Activated CD4-positive, CD25-positive, alpha-beta regulatory T cell (primary cell): ENCODE measurements at places on chromosomes 2 and 18.

DNA sequence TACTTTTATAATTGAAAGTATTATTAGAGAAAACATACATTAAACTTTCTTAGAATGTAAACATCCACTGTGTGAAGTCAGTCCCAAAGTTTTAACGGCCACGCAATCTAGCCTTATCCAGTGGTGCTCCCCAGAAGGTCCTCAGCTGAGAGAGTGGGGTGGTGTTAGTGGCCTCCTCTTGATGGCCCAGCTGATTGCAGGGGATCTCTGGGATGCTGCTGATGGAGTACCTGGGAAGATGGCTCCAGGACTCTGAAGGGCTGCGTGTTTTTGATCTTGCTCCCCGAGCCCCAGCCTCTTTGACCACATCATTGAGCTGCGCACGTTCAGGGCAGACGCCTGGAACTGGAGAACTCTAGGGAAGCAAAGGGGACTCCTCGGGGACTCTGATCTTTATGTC, 181.4 kb downstream of the FAM210A start:
- DNase-seq, result no peak

DNA sequence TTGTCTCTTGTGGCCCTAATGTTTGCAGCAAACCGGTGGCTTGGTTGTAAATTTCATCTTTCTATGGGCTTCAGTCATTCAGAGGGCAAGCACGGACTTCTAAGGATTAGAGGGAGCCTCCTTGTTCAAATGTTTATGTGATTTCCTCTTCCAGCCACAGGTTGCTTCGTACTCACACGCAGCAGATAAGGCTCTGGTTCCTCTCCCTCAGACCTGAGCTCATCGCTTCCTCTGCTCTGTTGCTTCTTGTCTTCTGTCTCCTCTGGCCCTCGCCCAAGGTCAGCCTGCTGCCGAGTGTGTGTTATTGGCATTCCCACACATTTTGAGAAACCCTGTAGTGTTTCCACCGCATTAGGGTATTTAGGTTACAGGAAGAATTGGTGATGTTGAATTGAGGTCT, 44.0 kb downstream of the MYL12B start:
- DNase-seq, result no peak

DNA sequence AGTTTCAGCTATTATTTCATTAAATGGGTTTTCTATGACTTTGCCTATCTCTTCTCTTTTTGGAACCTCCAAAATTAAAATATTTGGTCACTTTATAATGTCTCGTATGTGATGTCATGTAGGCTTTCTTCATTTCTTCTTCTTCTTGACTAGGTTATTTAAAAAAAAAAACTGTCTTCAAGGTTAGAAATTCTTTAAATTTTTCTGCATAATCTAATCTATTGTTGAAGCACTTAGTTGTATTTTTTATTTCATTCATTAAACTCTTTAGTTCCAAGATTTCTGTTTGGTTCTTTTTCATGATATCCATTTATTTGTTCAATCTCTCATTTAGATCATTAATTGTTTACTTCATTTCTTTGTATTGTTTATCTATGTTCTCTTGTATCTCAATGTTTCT, 43.8 kb upstream of the ROCK1 start:
- no peak for DNase-seq

GRCh38 chr2:146260551-146260950, 1584.3 kb upstream of the ACVR2A start:
- DNase-seq, result no peak

DNA sequence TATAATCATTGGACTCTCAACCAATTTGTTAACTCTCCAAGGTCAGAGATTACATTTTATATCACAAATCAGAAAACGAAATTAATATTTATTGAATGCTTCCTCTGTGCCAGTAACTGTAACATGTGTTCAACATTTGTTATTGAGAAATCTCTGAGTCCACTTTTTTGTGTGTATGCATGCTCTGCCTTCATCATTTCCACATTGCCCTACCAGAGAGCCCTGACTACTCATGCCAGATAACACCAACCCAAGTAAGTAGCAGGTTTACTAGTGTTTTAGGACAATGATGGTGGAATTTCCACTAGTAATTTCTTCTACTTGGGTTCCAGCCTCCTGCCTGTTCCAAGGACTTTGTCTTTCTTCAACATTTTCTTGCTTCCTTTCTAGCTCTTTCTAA, 14.2 kb upstream of the FAP start:
- no peak for DNase-seq

DNA sequence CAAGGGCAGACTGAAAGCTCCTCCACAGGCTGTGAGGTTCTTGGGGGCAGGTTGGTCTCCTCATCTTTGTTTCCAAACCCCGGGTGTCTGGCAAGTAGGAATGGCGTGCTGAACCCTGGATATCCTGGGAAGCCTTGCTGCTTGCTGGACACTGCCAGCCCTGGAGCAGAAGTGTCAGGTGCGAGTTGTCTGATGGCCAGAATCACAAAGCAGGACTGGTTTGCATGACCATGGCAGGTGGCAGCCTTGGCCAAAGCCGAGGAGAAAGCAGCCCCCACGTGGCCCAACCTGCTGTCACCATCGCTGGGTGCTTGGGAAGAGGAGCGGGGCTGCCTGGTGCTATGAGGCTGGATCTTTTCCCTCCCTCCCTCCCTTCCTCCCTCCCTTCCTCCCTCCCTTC, 309.5 kb upstream of the HS6ST1 start:
- DNase-seq, result no peak

DNA sequence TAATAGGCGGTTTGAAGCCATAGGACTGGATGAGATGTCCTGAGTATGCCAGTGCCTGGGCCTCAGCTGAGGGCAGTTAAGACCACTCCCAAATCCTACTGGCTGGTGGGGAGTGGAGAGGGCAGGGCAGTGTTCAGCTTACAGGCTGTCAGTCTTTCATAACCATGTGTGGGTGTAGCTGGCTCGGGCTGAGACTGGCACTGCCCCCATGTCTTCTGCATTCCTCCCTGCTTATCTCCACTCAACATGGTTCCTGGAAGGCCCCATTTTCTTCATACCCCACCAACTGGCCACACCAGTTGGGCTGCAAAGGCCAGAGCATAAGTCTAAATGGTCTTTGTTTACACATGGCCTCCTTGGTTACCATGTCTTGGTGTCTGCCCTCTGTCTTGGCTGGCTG, 17.2 kb upstream of the IL37 start:
- no peak for DNase-seq

DNA sequence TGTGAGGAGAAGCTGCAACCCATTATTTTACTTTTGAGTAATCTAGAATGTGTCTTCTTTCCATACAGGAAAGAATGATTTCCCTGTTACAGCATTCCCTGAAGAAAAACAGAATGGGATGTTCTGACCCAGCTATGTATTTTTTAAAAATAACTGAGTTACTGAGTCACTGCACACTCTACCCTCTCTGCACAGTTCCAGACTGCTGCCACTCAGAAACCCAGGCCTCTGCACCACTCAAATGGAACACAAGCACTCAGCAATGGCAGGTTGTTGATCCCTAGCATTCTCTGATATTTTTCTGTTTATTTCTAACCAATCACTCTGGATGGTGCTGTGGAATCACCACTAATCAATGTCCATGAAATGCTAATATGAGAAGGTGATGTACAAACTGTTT, 1300.0 kb upstream of the FAM98A start:
- DNase-seq, result no peak

- DNase-seq, result no peak
Observed at GRCh38 chr2:240191001-240191400, 50.5 kb upstream of the OTOS start.

DNA sequence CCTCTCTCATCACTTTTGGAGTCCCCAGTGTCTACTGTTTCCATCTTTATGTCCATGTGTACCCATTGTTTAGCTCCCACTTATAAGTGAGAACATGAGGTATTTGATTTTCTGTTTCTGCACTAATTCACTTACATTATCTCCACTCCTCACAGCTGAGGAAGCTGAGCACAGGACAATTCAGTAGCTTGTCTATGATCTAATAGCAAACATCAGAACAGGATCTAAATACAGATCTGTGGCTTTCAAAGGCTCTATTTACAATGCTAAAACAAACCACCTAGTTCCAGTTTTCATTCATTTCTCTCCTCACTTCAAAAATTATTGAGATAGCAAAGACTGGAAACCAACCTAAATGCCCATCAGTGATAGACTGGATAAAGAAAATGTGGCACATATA, 52.0 kb upstream of the DDX18 start:
- DNase-seq, result no peak

GRCh38 chr18:48613589-48614404, 75.0 kb downstream of the CTIF start:
- no peak for DNase-seq

DNA sequence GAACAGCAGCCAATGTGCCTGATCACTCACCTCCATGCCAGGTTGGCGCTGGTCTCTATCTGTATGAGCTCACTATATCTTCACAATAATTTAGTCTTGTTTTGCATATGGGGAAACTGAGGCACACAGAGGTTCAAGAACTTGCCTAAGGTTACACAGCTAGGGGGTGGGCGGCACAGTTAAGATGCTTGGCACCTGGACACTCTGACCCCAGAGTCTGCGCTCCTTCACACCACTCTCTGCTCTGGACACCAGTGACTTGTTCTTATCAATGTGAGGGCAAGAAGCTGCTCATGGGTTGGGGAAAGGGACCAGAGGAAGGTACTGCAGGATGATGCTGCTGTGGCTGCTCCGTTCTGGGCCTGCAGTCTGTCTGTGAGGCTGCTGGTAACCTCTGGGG, 27.1 kb downstream of the FBLN7 start:
- no peak for DNase-seq

- DNase-seq, result no peak
Observed at GRCh38 chr2:30686000-30686399, 121.2 kb downstream of the CAPN13 start.

DNA sequence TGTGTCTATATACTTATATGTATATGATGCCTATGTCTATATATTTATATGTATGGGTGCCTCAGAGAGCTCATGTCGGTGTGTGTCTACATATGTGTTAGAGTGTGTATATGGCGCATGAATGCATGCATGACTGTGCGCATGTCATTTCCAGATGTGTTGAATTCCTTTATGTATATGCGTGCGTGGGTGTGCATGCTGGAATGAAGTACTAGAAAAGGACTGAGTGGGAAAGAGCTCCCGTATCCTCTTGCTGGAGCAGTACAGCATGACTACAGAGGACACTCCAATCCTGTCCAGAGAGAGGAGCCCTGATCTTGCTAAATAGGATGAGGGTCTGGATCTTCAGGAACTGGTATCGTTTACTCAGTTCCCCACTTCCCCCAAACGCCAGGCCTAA, 56.8 kb upstream of the LRPPRC start:
- DNase-seq, result no peak

GRCh38 chr18:24068945-24069693, 54.6 kb downstream of the TTC39C start:
- no peak for DNase-seq

- DNase-seq, result peak; percentile 53
Observed at GRCh38 chr2:109510136-109511028, 103.4 kb downstream of the SEPTIN10 start.

GRCh38 chr2:212547716-212548454, 9.3 kb upstream of the ERBB4 start:
- no peak for DNase-seq

DNA sequence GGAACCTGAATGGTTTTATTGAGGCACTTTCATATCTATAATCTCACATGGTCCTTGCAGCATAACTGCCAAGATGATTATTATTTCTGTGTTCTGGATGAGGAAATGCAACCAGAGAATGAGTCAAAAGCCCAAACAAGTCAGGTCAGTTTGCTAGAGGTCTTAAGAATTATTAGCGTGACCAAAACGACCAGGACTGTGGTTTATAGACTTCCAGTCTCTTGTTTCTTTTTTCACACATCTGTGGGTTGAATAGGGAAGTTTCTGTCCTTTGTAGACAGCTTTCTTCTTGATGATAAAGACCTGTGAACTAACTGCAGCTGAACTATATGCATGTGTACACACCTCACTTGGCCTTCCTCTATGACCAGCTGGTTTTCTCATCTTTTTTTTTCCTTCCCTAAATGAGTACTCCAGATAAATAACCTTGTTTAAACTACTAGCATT, 13.9 kb downstream of the ADAM23 start:
- DNase-seq, result no peak

- no peak for DNase-seq
Observed at GRCh38 chr2:25328152-25329085, 13.3 kb downstream of the DNMT3A start.

DNA sequence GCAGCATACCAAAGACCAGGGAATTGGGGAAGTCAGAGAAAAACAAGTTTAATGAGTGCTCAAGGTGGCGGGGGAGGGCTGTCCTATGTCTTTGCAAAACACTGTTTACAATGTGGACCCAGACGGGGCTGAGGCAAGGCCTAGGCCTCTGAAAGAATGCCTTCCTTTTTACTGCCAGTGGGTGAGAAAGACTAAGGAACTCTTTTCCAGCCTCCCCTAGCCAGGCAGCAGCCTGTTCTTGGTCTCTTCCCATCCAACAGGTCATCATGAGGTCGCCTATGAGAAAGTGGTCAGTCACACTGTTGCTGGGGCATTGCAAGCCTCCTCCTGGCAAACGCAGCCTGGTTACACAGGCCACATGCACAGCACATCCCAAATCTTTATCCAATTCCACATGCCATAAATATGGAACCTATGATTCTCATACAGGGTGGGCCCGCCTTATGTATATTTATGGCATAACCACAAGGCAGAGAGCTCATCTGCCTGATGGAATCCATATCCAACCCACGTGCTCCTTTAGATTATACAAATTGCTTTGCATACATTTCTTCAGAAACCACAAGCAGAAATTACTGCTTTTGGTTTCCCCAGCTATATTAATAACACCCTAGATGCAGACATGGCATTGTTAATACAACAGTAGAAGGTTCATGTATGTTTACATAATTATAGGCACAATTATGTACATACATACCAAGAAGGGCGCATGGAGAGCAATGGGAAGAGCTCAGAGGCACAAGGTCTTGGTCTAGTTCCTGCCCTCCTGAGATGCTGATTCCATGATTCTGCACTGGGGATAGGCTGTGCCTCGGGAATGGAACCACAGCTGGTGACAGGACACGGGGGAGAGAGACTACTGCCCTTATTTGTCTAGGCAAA, 48.6 kb downstream of the NRP2 start:
- DNase-seq, result no peak

GRCh38 chr2:214378455-214379103, 32.3 kb upstream of the VWC2L start:
- no peak for DNase-seq

- DNase-seq, result no peak
Observed at GRCh38 chr2:55056024-55056521, 5.8 kb upstream of the RTN4 start.

GRCh38 chr2:211349031-211349430, 792.6 kb downstream of the CPS1 start:
- no peak for DNase-seq

DNA sequence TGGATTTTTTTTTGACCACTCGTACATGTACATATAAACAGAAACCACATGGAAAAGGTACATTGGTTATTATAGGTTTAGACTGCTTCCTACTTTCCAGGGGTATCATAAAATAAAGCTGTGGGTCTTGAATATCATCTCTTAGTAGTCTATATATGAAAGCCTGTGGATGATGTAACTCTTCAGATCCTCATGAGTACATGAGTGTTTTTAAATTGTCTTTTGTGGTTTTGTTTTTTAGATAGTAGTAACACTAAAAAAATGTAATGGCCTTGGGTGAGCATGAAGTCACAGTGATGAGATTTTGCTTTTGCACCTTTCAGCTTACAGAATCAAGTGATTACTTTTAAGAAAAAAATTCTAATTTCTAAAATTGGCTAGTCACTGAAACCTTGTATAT, 80.2 kb downstream of the RAB3GAP1 start:
- no peak for DNase-seq
